ENCODE measurements at places on chromosomes 1 and 21. TPM values are rescaled to one million over a fixed set of nuclear protein-coding genes. Genes with fewer than 3 reads are reported as not detected.

OR2T35 gene
- polyA plus RNA-seq, result not detected

AZIN2 gene
- 9.1 TPM for polyA plus RNA-seq

PDZK1IP1 gene
- 29.2 TPM for polyA plus RNA-seq

DNA sequence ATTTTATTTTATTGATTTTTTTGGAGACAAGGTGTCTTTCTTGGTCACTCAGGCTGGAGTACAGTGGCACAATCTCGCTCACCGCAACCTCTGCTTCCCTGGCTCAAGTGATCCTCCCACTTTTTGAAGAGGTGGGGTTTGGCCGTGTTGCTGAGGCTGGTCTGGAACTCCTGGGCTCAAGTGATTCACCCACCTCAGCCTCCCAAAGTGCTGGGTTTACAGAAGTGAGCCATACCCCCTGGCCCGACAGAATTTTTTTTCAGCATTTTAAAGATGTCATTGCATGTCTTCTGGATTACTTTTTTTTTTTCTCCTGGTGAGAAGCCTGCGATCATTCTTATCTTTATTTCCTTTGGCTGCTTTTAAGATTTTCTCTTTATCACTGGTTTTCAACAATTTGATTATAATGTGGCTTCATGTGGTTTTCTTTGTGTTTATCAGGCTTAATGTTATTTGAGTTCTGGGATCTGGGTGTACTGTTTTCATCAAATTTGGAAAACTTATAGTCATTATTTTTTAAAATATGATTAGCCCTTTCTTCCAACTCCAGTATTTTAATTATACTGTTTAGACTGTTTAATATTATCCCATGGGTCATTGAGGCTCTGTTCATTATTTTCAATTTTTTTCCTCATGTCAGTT, 23.1 kb upstream of the PTBP2 start:
- H3K27me3 ChIP-seq, result no peaks in the 10 kb centered on the region
- no peak overlapping the region for H3K4me3 ChIP-seq
- no peaks in the 10 kb centered on the region for H3K4me1 ChIP-seq
- no peaks in the 10 kb centered on the region for H3K36me3 ChIP-seq
- no peak overlapping the region for H3K27ac ChIP-seq

GRCh38 chr1:162974810-162975209, 94.4 kb upstream of the RGS4 start:
- H3K36me3 ChIP-seq, result no peaks in the 10 kb centered on the region
- H3K4me1 ChIP-seq, result peaks cover 9% of the 10 kb centered on the region
- no peaks in the 10 kb centered on the region for H3K27me3 ChIP-seq
- DNase-seq, result no peak
- H3K27ac ChIP-seq, result no peak overlapping the region

DNA sequence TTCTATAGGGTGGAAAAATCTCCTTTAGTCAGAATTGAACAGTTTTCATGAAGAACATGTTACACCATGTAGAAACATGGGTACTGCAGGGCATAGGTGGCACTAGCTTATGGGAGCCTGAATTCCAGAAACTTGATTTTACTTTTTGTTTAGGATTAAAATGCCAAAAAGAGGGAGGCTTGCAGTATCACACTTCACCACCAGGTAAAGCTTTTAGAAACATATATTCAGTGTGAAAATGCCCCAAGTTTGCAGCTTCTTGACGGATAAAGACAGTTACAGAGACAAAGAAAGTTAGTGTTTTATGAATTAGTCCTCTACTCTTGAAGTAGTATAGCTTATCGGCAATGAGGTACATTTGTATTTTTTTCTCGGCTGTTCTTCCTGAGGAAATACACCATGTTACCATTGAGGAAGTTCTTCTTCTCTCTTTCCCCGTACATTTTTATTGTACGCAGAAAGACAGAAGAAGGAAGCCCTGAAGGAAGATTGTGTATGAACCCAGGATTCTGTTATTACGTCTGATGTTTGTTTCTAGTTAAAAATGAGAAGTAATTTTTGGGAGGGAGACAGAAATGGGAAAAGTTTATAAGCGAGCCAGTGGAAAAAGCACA, 66.1 kb downstream of the PBX1 start:
- no peaks in the 10 kb centered on the region for H3K27me3 ChIP-seq
- H3K4me1 ChIP-seq, result no peaks in the 10 kb centered on the region
- no peak overlapping the region for H3K27ac ChIP-seq
- H3K36me3 ChIP-seq, result no peaks in the 10 kb centered on the region

GRCh38 chr1:165375623-165376022, 19.1 kb upstream of the LMX1A start:
- H3K4me3 ChIP-seq, result no peak overlapping the region
- peaks cover 2% of the 10 kb centered on the region for H3K4me1 ChIP-seq
- H3K27ac ChIP-seq, result no peak overlapping the region
- no peaks in the 10 kb centered on the region for H3K36me3 ChIP-seq
- DNase-seq, result no peak
- H3K27me3 ChIP-seq, result peaks cover 63% of the 10 kb centered on the region

DNA sequence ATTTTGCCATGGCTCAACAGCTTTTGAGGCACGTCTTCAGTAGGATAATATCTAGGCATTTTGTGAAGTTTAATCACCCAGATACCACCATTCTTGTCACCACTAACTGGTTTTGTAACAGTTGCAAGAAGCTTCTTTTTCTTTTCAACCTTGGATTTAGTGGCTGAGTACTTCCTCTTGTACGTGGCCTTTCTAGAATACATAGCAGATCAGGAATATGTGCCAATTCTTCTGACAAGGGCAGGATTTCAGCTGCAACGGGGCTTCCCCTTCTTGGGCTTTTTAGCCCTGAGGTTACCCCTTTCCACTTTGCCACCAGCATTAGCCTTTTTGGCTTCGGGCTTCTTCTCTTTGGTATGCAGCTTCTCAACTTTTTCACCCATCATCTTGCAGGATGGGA, 79.3 kb upstream of the WARS2 start:
- H3K4me3 ChIP-seq, result no peak overlapping the region
- H3K4me1 ChIP-seq, result no peaks in the 10 kb centered on the region
- no peak for DNase-seq
- no peak overlapping the region for H3K27ac ChIP-seq
- no peaks in the 10 kb centered on the region for H3K36me3 ChIP-seq

DNA sequence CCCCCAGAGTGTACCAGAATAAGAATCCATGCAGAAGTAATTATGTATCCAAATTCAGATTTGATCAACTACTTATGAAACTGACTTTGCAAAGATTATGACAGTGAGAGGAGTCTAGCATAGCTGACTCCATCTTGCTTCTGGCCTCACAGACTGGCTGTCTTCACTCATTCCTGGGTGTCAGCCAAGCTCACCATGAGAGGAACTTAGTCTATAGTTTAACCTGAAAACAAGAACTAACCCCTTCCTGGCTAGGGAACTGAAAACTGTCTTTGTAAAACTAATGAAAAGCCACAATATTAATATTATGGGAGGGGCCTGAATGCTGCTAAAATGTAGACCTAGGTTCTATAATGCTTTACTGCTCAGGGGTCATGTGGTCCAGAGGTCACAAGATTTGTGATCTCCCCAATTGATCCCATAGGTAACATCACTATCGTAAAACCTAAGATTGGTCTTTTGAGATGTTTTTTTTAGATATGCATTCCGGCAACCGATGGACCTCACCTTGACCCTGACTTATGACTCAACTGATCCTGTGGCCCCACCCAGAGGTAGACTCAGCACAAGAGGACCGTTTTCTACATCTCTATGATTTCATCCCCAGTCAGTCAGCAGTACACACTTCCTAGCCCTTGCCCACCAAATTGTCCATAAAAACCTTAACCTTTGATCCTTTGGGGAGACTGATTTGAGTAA, 55.2 kb downstream of the ATP1B1 start:
- no peak overlapping the region for H3K4me3 ChIP-seq
- H3K27me3 ChIP-seq, result no peaks in the 10 kb centered on the region

DNA sequence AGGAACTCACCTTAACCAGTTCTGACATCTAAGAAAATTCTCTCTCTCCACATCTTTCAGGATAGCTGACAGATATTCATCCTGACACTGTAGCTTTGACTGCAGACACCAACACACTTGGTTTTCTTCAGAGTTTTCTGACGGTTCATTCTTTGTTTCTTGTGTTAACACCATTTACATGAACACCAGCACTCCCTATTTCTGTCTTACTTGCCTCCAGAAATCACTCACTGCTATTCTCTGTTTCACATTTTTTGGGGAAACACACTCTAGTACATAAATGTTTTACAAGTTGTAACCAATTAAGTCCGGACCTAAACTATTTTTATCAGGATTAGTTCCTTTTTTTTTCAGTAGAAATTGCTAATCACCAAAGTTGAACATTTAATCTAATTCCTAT, 15.4 kb downstream of the FLVCR1 start:
- peak overlapping the region; percentile 38 for H3K27ac ChIP-seq
- H3K4me3 ChIP-seq, result no peak overlapping the region
- peaks cover 12% of the 10 kb centered on the region for H3K36me3 ChIP-seq
- peaks cover 11% of the 10 kb centered on the region for H3K4me1 ChIP-seq
- H3K27me3 ChIP-seq, result no peaks in the 10 kb centered on the region

GRCh38 chr1:3471356-3472087, 17.1 kb downstream of the ARHGEF16 start:
- DNase-seq, result no peak
- H3K4me3 ChIP-seq, result no peak overlapping the region
- no peaks in the 10 kb centered on the region for H3K27me3 ChIP-seq
- H3K36me3 ChIP-seq, result no peaks in the 10 kb centered on the region
- peaks cover 62% of the 10 kb centered on the region for H3K4me1 ChIP-seq

DNA sequence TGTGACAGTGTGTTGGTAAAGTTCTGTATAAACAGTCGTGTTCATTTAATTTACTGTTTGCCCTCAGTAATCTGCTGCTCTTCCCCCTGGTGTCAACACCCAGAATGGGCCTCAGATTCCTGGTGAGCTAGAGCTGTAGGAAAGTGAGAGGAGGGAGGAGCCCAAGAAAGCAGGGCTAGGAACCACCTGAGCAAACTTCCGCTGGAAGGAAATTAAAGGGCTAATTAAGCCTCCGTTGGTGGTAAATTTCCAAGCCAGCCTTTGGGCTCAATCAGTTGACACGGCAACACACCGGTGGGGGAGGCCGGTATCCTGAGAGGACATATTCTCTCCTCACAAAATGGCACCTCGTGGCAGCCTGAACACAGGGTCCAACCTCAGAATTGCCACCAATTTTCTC, 32.9 kb downstream of the RAB3B start:
- no peak for DNase-seq
- H3K36me3 ChIP-seq, result no peaks in the 10 kb centered on the region
- H3K27me3 ChIP-seq, result no peaks in the 10 kb centered on the region
- no peak overlapping the region for H3K27ac ChIP-seq
- no peak overlapping the region for H3K4me3 ChIP-seq

DNA sequence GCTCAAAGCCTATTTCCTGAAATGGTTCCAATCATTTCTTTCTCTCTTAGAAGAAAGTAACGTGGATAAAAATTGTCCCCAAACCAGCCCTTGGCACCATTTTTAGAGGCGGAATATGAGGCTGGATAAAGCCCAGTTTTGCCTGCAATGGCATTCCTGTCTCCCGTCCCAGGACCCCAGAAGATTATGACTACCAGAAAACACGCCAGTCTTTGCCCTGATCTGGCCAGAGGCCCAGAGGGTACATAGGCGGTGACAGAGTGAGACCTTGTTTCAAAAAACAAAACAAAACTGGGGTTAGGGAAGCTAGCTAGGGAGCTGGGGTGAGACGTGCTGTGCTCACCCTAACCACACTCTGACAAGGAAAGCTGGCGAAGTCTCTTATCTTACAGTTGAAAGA, at the start of gene AADACL4:
Gene AADACL4, plus strand, starts transcription at position 301 of the 400 bp plus-strand sequence. CDS start 462 bp downstream, outside the sequence.
- H3K27ac ChIP-seq, result no peak within 1 kb of the TSS
- DNase-seq, result no peak
- H3K4me3 ChIP-seq, result no peak within 1 kb of the TSS
- H3K4me1 ChIP-seq, result no peaks in the 10 kb centered on the region

GRCh38 chr1:81432654-81433109, 368.1 kb upstream of the ADGRL2 start:
- H3K27me3 ChIP-seq, result no peaks in the 10 kb centered on the region
- no peak overlapping the region for H3K27ac ChIP-seq
- no peak for DNase-seq
- H3K4me1 ChIP-seq, result no peaks in the 10 kb centered on the region

GRCh38 chr1:32902535-32902920, 1.3 kb upstream of the TMEM54 start:
- H3K4me3 ChIP-seq, result no peak overlapping the region
- no peaks in the 10 kb centered on the region for H3K36me3 ChIP-seq
- H3K4me1 ChIP-seq, result peaks cover 15% of the 10 kb centered on the region

DNA sequence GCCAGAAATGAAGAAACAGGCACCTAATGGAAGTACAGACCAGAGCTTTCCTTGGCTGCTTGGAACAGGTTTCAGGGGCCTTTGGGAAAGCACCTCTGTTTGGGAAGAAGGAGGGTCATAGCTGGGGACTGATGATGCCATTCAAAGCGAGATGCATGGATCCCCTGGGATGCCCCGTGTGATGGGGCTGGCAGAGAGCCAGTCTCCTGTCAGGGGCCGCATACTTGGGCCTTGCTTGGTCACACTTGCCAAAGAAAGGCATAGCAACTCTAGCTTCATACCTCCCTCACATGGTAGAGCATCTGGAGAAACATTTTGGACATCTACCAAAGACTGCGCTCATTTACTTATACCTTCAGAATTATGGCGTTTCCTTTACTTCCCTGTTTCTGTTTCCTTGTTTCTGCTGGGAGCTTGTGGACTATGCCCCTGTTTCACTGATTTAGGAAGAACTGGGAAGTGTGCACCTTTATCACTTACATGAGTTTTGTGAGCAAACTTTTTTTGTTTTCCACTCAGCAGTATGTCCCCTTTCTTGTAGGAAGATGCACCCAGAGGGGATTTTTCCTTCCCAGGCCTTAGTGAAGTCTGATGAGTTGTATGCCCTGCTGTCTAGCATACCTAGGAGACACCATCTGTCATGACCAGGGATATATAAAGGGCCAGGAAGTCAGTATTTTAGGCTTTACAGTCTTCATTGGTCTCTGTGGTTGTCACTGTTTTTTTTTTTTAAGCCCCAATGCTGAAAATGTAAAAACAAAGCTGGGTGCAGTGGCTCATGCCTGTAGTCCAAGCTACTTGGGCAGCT, 19.8 kb upstream of the ST3GAL3 start:
- peaks cover 57% of the 10 kb centered on the region for H3K36me3 ChIP-seq
- no peak overlapping the region for H3K4me3 ChIP-seq
- no peak for DNase-seq
- no peaks in the 10 kb centered on the region for H3K27me3 ChIP-seq
- peaks cover 4% of the 10 kb centered on the region for H3K4me1 ChIP-seq
- no peak overlapping the region for H3K27ac ChIP-seq

- no peak overlapping the region for H3K4me3 ChIP-seq
- H3K27ac ChIP-seq, result no peak overlapping the region
- H3K36me3 ChIP-seq, result no peaks in the 10 kb centered on the region
These were observed 158.2 kb downstream of the TRIM33 start for GRCh38 chr1:114352797-114353196.

- H3K27me3 ChIP-seq, result no peaks in the 10 kb centered on the region
- no peaks in the 10 kb centered on the region for H3K36me3 ChIP-seq
- DNase-seq, result no peak
- H3K4me1 ChIP-seq, result no peaks in the 10 kb centered on the region
- no peak overlapping the region for H3K4me3 ChIP-seq
These were observed 64.9 kb upstream of the F3 start for GRCh38 chr1:94606471-94606870.

Data from keratinocyte (primary cell).